ENCODE measurements at places on chromosomes 6 and 20.

DNA sequence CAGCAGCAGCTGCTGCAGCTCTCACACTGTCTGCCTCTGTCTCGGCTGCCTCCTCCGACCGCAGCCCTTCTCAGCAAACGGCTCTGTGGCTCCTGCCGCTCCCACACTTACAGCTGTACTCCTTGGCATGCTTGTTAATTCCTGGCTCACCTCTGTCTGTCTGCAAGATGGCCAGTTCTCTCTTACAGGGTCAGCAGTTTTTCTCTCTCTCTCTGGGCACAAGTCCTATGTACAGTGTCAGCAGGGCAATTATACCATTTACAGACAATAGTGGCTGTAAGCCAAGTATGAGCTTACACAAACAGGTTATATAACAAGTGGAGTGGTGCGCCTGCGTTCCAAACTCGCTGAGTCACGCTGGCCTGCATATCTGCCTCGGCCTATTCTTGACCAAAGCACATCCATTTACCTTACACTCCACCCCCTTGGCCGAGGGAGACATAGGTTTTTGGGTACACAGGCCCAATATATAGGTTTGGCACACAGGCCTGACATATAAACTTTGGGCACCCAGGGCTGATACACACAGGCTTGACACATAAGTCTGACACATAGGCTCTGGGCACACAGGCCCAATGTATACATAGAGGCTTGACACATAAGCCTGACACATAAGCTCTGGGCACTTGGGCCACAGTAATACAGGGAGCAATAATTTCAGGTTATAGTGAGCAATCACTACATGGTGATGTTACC lies 4.4 kb downstream of the ZKSCAN3 start:
- no peak for DNase-seq

DNA sequence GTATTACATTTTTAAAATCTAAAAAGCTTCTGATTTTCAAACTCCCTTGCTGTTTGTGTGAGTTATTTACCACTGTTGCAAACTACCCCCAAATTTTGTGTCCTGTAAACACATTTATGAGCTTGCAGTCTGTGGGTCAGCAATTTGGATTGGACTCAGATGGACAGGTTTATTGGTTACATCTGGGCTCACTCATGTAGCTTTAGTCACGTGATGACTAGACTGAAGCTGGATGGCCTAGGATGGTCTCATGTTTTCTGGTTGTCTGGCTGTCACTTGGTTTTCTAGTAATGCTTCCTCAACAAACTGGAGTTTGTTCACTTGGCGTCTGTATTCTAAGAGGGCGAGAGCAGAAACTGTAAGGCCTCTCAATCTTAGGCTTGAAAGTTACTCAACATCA lies 12.2 kb upstream of the C6orf58 start:
- no peak for DNase-seq

GRCh38 chr20:13220904-13221297 lies at the start of gene ISM1:
Gene ISM1 (plus strand): TSS chr20:13221274. CDS start chr20:13221777, 503 bp downstream.
- DNase-seq: no peak

GRCh38 chr20:1588533-1589460 lies 31.0 kb downstream of the SIRPB1 start:
- no peak for DNase-seq

- DNase-seq: peak; percentile 66
Observed at GRCh38 chr6:29847871-29848630, 20.4 kb downstream of the HLA-G start.

DNA sequence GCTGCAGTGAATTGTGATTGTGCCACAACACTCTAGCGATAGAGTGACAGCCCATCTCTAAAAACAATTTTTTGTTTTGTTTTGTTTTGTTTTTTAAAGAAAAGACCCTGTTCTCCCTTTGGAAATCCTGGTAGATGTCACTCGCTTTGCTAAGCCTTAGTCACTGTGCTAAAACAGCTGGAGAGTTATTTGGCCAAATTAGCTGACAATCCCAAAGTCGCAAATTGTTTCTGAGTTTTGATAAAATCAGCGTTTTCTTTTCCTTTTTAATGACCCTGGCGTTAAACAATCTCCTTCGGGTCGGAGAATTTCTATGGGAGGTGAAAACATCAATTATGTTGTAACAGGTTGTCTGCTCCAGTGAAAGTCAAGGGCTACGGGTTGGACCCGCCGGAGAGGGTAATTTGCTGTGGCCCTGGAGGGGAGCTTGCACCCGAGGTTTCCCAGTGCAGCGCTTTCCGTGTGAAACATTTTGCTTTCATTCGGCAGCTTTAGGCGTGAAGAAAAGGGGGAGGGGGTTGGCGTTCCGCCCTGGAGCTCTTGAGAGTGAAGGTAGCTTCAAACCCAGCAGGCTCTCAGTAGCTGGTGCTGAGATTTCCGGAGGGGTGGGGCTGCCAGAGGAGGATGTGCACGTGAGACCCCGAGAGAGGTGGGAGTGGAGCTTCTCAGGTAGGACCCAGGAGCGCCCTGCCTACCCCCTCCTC lies 296.6 kb downstream of the PHACTR1 start:
- DNase-seq: peak; percentile 42

DNA sequence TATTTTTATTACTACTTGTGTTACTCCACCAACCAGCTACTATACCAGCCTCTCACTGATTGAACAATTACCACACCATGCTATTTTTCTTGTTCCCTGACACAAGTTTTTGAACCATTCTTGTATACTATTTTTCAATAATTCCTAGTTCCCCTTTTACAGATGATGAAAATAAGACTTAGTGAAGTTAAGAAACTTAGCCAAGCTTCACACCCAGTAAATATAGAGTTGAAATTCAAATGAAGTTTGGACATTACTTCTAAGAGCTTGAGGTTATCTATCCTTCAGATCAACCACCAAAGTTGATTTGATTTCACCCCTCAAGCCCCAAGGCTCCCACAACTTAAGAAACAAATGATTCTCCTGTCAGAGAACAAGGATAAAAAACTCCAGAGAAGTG lies 13.1 kb upstream of the BCAS1 start:
- DNase-seq: no peak
